SK-MEL-5 (cell line): ENCODE measurements at places on chromosomes 6 and 20.
A peak's percentile ranks its signal among the peaks of the same experiment; 100 is the strongest.

DNA sequence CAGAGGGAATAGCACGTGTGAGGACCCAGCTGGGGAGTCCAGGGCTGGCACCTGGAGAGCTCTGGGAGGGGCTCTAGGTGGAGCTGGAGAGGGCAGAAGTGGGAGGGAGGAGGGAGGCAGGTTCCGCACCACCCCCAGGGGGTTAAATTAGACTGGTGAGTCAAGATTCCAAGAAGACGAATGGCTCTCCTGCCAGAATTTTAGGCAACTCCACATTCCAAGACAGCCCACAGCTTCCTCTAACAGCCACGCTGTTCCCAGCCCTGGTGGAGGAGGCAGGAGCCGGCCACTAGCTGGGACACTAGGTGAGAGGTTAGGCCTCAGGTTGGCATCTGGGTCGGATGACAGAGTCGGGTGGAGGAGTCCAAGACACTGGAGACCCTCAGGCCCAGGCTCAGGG is 60.2 kb downstream of the TFAP2C start:
- no peak for DNase-seq

DNA sequence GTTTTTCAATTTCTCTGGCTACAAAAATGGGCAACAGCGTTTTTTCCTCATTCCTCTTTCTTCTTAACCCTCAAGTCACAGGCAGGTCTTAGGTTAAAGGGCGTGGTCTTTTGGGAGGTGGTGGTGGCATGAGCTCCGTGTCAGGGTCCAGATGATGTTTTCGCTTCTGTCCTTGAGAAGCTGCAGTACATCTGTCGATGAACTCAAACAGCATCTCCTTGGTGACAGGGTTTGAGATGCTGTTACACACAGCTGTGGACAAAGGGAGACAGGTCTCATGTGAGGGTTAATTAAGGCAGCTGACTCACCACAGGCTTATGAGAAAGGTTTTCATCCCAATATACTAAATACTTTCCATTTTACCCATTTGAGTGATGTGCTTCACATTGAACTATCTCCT is 350.8 kb downstream of the RNGTT start:
- DNase-seq, result no peak

DNA sequence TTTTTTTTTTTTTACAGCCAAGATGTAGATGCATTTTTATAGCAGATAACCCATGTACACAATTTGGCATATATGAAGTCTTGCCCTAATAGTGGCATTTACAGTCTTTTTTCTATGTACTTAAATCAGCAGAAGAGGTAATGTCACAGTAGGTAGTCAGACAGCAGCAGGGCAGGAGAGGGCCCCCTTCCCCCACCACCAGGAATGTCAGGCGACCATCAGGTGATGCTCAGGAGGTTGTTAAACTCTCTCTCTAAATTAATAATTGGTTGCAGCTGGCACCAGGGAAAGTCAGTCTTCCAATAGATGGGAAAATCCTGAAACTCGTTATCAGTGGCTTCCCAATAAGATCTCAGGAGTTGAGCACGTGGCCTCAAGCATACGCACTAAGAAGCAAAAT is 188.0 kb upstream of the ADGRB3 start:
- no peak for DNase-seq

DNA sequence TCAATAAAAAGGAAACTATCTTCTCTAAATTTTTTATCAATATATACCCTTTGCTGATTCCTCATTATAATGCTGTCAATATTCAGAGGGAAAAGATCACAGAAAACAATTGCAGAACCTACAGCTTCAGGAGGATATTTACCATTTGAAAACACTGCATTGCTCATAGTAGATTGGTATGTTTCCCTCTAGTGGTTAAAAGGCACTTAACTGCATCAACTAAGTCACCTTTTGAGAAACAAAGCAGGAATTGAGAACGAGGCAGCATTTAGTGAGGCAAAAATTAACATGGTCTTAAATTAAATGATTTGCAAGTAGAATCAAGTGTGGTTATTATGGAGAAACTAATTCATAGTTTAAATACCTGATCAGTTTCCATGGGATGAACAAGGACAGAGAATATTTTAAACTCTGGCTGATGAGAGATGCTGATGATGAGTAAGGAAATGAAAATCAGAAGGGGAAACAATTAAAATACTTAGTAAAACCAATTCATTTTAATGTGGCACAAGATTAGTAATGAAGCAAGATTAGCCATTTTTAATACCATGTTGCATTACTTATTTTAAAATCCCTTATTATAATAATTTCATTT is 642.1 kb downstream of the EPHA7 start:
- DNase-seq, result peak; percentile 62

DNA sequence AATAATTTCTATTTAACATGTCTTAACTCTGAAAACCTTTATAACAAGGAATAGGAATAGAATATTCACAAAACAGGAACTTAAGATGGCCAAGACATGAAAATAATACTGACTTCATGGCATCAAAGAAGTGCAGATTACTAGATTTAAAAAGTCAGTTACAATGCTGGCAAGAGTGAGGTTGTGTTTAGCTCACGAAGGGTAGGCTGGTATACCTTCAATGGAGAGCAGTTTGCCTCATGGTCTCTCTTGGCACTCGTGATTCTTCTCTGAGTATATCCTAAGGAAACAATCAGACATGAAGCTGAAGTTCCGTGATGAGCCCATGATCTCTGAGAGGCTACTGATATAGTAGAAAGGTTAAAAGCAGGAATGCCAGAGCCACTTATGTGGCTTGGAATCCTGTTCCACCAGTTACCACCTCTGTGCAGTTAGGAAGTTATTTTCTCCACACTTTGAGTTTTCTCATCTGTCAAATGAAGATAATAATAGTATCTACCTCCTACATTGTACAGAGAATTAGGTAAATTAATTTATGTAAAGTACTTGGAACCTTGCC is 7.2 kb downstream of the NCOA7 start:
- no peak for DNase-seq

DNA sequence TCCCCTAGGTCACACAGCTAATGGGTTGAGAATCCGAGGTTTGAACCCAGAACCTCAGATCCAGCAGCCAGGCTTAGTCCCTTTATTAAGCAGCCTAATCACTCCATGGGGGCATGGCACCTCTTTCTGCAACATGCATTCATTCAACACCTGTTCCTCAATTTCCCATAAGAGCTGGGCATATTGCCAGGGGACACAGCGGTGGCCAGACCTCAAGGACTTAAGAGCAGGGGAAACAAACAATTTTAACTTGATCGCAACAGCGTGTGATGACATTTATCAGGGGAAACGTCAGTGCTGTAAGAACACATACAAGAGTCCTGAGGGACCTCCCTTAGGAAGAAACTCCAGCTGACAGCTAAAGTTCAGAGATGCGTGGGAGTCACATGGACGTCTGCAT is 267.4 kb upstream of the CDH4 start:
- DNase-seq, result no peak

DNA sequence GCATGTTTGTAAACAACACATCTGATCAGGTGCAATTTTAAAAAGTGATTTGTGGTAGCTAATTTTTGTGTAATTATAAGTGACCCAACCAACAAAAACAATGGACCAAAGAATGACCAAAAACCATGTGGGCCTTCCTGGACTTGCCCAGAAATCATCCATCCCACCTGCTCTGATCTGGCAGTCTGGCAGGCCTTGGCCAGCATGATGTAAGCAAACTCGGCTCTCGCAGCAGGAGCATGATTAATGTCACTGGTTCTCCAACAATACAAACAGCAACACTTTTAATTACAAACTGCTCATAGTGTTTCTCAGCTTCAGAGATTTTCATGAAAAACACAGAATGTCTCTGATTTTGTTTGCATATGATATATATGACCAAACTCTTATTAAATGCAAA is 16.1 kb downstream of the TP53INP2 start:
- no peak for DNase-seq

GRCh38 chr6:15504581-15505350 is 158.1 kb downstream of the DTNBP1 start:
- DNase-seq, result peak; percentile 100

DNA sequence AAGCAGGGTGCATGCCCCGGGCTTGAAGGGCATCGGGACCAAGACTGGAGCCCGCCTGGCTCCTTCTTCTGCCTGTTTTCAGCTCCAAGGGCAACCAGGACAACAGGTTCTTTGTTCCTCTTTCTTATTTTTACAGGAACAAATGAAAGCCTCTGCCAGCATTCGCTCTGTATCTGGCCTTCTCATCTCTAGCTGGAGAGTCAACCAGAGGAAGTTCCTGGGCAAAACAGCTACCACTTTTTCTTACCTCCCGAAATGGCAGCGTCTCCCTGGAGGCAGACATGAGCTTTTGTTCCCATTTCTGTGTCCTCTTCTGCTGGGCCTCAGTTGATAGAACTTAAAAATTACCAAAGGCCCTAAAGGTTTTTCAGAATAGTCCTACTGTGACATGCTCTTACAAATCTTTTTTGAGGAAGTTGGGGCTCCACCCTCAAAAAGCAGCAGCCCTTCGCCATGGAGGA is 74.1 kb upstream of the NAA20 start:
- DNase-seq, result peak; percentile 58

DNA sequence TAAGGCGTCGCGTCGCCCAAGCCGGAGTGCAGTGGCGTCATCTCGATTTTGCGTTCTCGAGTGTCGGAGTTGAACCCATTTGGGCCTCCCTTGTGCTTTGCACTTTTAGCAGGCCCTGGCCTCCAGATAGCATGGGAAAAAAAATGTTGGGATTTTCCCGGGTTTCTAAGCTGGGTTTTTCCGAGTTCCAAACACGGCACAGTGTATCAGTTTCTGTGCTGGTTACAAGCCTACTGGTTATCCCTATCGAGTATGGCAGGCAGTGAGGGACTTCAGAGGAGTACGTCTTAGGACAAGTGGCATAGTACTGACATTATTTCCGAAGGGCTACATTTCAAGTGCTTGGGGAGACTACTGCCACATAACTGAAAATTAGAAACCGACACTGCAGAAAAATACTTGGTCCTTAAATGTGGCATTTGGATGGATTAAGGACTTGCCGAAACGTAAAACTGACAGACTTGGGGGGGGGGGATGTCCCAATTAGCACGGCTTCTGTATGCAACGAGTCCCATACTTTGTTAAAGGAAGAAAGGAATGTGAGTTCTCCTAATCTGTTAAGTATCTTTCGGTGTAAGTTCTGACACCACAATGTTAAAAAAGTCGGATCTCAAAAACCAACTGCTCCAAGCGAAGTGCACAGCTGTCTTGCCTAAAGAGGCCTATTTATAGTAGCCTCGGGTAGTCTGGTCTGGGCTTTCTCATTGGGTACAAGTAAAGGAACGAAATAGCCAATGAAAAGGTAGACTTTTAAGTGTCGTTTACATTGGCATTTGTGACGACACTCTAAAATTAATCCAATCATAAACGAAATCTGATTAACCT is 70.2 kb downstream of the HFE start:
- DNase-seq, result peak; percentile 100
